Natural killer cell treated with Interleukin-12 subunit alpha and Interleukin-12 subunit beta and Interleukin-15 and Interleukin-18, amount 100 ng/mL, for 72 hours (primary cell): ENCODE measurements at places on chromosomes 2 and 18.

DNA sequence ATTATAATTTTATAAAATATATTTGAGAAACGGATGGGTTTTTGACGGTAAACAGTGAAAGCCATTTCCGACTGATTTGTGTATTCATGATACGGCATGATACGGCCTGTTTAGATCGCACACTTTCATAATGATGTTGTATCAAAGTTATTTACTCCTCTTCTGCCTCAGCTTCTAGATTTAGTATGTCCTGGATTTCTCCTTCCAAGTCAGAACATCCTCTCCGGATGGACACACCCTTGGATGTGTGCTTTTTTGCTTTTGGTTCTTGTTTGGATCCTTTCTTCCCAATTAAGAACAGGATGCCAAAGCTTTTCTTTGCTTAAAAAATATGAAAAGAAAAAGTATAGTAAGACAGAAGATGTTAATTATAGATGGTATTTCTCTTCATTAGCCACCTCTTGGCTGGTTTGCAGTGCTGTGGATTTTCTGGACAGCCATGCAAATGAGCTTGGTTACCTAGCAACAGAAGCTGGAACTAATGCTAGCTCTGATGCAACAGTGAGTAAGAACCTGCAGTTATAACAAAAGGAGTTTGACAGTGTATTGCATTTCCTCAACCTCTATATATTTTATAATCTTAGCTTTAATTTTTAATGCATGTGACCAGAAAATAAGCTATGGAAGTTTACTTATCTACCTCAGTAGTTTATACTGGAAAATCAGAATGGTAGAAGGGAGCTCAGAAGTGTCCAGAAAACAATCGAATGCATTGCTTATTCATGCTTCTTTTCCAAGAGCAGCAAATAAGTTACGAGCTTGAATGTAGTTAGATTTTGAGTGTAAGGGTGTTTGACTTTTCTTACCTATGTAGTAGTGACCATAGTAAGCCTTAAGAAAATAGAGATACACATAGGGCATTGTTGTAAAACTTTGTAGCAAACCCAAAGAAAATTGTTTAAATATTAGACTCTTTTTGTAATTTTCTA, 27.9 kb downstream of the RMND5A start:
- no peak for DNase-seq

DNA sequence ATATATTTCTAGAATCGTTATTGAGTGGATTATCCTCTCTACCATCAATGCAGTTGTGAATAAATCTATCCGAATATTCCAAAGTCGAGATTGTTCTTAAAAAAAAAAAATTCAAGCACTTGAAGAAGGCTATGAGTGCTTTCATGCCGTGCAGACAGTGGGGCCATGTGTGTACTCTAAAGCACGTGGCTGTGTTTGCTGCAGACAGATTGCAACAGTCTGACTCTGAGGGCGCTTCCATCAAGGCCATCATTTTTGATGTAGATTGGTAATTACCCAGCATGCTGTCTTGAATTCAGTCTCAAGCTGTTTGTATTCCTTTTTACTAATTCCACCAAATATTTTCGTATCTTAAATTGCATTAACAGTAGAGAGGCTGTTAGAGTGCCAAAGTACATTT, 325.9 kb upstream of the LINC00305 start:
- no peak for DNase-seq

DNA sequence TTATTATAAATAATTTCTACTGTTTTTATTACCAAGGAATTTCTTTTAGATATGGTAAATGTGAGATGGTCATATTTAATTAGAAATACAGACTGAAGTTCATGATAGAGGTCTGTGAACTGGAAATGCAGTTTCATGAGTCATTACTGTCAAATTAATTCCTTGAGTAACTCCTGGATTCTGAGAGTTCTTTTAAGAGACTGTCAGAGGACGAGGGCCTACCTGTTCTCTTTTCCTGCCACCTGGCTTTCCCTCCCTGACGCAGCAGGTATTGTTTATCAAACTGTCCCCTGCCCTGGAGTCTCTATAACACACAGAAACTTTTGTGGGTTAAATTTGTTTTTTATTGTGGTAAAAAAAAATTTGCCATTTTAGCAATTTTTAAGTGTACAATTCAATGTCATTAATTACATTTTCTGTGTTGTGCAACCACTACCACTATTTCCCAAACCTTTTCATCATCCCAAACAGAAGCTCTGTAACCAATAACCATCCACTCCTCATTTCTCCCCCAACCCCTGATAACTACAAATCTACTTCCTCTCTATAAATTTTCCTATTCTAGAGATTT, 142.6 kb downstream of the DIS3L2 start:
- no peak for DNase-seq

- DNase-seq, result no peak
Measured at GRCh38 chr2:162025121-162025911, 48.7 kb downstream of the DPP4 start.

GRCh38 chr2:41387519-41387918, 660.3 kb upstream of the PKDCC start:
- DNase-seq, result no peak

- DNase-seq, result peak; percentile 65
Measured at GRCh38 chr18:31684279-31685096, at the start of gene B4GALT6. Gene B4GALT6, minus strand, starts transcription at chr18:31684581. Its CDS starts 155 bp downstream, at chr18:31684426.

DNA sequence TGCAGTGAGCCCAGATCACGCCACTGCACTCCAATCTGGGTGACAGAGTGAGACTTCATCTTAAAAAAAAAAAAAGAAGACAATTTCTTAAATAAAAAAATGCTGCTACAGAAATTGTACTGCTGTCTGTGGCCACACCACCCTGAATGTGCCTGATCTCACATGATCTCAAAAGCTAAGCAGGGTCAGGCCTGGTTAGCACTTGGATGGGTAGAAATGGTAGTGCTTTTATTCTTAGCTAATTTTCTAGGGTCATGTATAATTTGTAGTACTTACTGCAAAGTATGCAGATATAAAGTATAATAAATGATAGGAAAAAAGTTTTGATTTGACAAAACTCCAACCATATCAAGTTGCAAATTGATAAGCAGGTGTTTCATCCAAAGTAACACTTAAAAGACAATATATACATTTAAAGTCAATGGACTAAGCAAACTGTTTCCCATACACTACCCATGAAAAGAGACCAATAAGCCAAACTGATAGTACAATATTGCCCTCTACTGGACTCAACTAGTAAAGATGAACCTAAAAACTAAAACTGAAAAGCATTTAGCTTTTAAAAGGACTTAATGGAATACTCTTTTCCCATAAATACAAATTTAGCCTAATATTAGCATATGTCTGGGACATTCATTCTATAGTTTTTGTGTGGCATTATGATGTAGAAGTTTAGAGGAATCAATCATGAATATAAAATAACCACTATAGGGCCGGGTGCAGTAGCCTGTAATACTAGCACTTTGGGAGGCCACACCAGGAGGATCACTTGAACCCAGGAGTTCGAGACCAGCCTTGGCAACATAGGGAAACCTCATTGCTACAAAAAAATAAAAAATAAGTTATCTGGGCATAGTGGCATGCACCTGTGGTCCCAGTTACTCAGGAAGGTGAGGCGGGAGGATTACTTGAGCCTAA, 18.6 kb upstream of the PEX13 start:
- no peak for DNase-seq

DNA sequence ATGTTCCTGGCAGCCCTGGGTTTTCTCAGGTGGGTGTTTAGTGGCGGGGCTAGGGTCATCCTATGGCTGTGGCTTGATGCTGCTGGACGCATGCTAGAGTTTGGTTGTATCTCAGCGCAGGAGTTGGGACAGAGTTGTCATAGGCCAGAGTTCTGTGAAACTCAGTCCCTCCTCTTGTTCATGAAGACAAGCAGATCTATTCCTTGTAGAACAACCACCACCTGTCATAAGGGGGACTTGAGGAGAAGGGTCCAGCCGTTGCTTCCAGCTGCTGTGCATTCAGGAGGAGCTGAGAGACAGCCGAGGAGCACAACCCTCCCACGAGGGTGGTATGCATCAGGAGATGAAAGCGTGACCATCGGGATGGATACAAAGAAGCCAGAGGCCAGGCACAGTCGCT, 26.4 kb downstream of the DCDC2C start:
- no peak for DNase-seq

DNA sequence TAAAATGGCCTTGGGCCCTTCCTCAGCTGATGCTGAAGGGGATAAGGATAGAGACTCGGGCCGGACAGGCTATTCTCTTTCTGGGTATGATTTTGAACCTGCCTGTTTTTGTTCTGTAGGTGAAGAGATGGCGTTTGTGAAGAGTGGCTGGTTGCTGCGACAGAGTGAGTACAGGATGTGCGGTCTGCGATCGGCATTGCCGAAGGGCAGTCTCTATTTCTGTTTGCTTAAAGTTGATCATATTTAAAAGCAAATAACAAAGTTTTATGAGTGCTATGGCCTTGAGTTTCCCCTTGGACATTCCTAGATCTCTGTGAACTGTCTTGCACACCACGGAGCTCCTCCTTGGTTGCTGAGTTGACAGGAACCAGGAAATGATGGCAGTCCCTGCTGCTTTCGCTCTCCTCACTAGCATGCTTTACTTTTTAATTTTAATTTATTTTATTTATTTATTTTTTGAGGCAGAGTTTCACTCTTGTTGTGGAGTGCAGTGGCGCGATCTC, 15.7 kb downstream of the PLEKHB2 start:
- no peak for DNase-seq

DNA sequence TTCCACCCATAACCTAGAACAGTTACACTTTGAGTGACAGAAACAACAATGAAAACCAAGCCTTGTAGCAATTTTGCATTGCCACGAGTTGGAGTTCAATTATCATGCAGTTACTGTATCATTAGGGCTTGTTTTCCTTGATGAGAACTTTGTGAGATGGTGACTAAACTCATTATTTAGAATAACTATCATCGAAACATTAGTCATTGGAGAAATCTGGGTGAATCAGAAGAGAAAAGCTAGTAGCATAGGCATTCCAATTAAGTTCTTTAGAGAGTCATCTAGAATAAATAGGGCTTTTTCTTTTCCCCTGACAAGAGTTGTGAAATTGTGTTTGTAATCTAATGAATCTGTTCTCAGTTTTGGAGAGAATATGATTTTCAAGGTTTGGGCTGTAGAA, 122.8 kb upstream of the DOCK10 start:
- no peak for DNase-seq

DNA sequence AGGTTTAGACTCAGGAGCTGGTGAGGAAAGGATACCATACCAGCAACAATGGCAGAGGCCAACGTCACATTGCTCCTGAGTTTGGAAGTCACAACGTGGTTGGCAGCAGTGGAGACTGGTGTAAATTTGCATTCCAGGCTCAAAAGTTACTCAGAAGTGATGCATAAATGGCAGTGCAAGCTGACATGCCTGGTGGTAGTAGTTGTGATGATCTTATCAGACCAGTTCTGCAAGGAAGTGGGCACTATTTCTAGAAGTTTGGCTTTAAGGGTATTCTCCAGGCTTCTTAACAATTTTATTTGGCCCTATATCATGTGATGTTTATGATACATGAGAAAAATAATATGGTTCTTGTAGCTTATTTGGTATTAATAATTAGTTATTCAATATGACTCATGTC, 37.8 kb downstream of the CXCR4 start:
- DNase-seq, result no peak

GRCh38 chr2:37616677-37617005, 54.8 kb downstream of the CDC42EP3 start:
- DNase-seq, result no peak

- DNase-seq, result no peak
Measured at GRCh38 chr2:109272461-109272860, 143.5 kb downstream of the SH3RF3 start.

DNA sequence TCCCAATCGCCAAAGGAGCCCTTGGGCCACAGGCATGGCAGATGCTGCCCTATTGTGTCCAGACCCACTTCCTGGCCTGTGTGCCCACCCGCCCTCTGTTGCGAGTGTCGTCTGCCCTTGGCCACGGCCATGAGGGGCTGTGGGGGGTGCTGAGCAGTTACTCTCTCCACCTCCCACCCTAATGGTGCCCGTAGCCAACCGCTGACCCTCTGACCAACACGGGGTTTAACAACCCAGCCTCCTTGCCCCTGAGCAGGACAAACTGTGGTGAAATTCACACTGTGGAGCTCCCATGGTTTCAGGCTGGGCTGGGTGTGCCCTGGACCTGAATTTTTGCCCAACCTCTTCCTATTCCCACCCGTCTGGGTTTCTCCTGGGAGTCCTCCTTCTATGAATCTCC, 145.7 kb upstream of the HDAC4 start:
- DNase-seq, result no peak

- DNase-seq, result no peak
Measured at GRCh38 chr18:67068608-67069007, 447.9 kb downstream of the DSEL start.

DNA sequence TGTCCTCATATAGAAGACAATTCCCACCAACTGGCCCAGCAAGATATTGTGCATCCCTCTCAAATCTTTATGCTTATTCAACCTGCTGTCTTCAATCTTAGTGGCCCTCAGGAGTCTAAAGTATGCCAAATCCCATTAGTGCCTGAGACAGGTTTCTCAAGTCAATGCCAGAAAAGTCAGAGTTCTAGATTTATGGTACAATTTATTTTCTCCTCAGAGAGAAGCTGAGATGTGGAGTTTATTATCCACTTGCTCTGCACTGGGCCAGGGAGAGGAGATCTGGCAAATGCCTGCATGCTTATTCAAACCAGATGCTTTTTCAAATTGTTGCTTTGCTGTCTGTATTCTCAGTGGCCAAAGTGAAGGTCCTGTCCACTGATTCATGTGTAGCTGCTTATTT, 825.2 kb downstream of the METTL4 start:
- DNase-seq, result no peak

DNA sequence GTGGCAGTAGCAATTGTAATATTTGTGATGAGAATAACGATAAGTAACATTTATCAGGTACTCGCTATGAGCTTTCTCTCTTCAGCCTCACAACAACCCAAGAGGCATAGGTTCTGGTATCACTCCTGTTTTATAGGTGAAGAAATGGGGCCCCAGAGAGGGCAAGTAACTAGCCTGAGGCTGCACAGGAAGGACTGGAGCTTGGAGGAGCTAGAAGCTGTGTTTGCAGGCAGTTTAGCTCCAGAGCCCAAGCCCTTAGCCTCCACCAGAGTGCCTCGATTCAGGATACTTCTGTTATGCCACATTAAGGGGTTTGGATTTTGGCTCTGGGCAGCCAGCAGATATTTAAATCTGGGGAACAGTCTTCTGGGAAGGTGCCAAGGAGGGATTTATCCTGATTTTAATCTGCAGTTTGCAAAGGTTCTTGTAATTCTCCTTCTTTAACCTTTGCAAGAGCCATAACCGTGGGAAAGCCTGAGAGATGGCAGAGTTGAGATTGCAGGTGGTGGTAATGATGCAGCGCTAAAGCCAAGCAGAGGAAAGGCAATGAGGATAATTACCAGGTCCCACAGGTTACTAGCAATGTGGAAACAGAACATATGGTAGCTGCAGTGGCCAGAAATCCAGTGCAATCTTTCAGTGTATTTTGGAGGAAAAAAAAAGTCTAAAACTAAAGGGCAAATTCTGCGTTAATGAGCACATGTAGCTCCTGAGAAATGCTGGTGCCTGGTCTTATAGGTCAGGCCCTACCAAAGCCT, 9.1 kb downstream of the MOCOS start:
- no peak for DNase-seq

- DNase-seq, result no peak
Measured at GRCh38 chr2:98102878-98103277, 15.9 kb downstream of the VWA3B start.

DNA sequence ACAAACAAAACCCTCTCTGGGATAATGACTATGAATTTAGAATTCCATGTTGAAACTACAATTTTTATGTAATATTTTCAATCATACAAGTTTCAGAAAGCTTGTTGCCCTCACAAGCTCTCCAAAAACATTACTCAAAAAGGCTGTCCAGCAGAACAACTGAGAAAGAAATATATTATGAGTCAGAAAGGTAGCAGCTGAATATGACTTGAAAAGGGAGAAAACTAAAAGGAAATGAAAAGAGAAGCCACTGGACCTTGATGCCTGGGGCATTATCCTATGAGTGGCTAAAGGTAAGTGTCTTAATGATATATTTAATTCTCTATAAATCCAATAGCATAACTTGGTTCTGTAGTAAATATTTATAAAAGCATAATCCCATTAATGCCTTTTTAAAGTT, 61.8 kb downstream of the NXPH2 start:
- DNase-seq, result no peak
